COR-L47 (cell line): ENCODE measurements at places on chromosomes 3 and 15.

- DNase-seq = no peak
Measured at GRCh38 chr3:45632956-45633355, 38.4 kb downstream of the LIMD1 start.

GRCh38 chr3:113643583-113643982 is 52.9 kb downstream of the USF3 start:
- no peak for DNase-seq

- no peak for DNase-seq
Measured at GRCh38 chr15:27798807-27799206, 300.3 kb downstream of the OCA2 start.

DNA sequence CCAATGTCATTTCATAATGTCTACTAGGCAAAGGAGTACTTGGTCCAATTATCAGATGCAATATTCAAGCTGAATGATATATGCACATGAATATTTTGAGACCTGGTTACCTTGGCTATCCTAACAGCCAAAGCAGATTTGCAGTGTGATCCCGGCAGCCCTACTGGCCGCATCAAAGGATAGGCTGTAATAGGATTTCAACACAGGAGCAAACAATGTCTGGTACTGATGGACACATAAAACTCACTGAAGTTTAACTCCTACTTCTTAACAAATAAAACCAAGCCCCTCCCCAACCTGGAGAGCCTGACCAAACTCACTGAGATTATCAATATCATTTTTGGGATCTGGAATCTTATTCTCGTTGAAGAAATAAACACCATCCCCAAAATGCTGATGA is 130.2 kb downstream of the FOXP1 start:
- DNase-seq = no peak

GRCh38 chr3:35624698-35625097 is 14.6 kb upstream of the ARPP21 start:
- no peak for DNase-seq

GRCh38 chr3:117192888-117193287 is 483.3 kb downstream of the TUSC7 start:
- DNase-seq = no peak

DNA sequence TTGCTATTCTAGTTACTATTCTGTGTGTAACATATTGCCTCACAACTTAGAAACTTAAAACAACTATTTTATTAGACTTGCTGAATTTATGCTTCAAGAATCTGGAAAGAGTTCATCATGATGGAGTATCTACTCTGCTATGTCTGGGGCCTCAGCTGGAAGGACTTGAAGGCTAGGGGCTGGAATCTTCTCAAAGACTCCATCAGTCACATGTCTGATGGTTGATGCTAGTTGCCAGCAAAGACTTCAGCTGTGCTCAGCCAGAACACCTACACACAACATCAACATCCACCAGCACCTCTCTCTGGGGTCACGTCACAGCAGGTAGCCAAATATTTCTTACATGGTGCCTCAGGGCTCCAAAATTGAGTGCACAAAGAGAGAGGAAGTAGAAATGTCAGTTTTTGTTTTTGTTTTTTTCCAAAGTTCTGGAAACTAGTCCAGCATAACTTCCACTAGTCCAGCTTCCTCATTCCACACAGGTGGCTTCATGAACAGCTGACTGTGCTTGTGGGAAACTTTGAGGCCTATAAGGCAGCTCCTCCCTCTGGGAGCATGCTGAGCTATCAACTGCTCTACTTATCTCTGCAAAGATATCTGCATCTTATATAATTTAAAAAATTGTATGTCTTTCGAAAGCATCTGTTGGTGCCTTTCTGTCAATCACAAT is 325.4 kb upstream of the AGTR1 start:
- no peak for DNase-seq

GRCh38 chr15:74988007-74988800 is 7.2 kb upstream of the SCAMP5 start:
- peak; percentile 69 for DNase-seq

GRCh38 chr3:141529717-141530414 is 43.0 kb downstream of the RASA2 start:
- no peak for DNase-seq

DNA sequence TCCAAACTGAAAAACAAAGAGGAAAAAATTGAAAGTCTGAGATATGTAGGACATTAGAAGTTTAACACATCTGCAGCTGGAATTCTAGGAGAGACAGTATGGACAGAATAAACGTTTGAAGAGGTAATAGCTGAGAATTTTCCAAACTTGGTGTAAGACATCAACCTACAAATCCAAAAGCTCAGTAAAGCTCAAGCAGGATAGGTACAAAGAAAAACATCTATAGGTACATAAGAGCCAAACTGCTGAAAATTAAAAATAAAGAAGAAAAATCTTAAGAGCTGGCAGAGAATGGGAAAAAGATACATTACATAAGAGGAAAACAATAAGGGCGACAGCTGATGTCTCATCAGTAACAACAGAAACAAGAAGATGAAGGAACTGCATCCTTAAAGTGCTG is 22.8 kb upstream of the C3orf22 start:
- DNase-seq = no peak

- no peak for DNase-seq
Measured at GRCh38 chr3:19399356-19399755, 251.0 kb downstream of the KCNH8 start.

DNA sequence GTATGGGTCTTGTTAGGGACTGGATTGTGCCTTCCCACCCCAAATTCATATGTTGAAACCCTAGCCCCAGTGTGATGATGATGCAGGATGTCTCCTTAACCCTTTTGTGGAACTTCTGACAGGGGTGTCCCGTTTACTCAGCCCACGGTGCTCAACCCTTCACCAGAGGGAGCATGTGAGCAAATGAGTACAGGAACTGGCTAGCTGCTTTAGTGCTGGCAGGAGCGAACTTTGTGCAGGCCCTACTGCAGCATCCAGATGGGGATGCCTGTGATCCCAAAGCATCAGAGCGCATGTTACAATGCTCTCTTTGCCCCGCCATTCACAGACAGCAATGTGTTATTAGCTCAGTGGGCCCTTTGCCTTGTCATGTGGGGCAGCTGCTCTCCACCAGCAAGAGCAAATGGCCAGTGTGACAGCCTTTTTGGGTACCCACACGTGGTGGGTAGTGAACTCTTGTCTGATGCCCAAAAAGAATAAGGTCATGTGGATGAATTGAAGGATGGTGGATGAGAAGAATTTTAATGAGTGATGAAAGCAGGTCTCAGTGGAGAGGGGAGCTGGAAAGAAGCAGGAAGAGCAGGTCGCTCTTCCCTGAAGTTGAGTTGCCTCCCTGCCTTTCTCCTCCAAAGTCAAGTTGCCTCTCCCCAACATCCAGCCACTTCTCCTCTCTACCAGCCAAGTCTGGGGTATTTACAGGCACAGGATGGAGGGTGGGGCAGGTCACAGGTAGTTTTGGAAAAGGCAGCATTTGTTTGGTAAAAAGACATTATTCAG is 63.3 kb upstream of the STRIT1 start:
- no peak for DNase-seq

DNA sequence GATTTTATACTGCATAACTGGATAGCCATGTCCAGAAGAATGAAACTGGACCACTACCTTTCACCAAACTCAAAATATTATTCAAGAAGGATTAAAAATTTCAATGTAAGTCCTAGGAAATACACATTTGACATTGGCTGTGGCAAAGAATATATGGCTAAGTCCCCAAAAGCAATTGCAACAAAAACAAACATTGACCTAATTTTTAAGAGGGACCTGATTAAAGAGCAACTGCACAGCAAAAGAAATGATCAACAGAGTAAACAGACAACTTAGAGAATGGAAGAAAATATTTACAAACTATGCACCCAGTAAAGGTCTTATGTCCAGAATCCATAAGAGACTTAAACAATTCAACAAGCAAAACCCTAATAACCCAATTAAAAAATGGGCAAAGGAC is 1313.0 kb upstream of the GBE1 start:
- no peak for DNase-seq

- no peak for DNase-seq
Measured at GRCh38 chr15:84725001-84725491, 9.1 kb upstream of the SEC11A start.

GRCh38 chr3:111747490-111747889 is 111.6 kb upstream of the PHLDB2 start:
- DNase-seq = no peak

DNA sequence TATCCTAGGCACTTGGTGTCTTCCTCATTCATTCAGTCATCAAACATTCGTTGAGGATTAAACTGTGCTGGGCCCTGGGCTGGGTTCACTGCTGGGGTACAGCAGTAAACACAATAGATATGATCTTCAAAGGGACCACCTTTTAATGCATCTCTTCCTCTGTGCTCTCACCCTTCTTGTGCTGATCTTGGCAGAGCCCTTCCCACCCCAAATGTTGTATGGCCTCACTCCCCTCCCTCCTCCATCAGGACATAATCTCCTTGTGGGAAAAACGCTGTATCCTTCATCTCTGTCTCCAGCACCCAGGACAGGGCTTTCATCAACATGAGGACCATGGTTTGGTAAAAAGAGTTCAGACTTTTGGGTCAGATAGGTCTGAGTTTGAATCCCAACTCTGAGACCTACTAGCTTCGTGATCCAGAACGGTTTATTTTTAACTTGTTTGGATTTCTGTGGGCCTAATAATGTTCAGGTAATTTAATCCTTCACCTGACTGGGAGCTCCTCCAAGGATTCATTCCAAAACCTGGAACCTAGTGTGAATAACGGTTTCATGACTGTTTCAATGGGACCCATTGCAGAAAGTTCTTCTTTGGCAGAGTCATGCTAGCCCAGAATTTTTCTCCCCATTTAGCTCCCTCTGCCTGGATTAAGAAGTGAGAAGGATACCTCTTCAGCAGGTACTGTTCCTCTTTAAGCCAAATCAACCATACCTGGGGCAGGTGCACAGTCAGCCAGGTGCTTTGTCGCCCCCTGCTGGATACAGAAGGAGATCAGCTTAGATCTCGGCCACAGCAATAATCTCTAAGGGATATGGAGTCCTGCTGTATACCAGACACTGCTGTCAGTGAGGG is 5.2 kb upstream of the WNT7A start:
- peak; percentile 44 for DNase-seq

DNA sequence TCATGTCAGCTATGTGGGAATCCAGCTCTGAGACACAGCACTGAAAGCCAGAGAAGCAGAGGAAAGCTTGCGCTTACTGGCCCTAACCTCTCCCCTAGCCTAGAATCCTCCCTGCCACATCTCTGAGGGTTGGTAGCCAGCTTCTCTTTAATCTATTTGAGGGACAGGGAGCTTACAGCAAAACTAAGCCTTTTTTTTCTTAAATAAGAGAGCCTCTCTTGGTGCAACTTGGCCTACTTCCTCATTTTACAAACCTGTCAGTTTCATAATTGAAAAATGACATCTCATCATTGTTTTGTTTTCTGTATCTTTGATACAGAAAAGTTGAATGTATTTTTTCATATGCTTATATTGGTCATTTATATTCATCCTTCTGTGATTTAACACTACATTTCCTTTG is 193.9 kb downstream of the ZNF621 start:
- no peak for DNase-seq

DNA sequence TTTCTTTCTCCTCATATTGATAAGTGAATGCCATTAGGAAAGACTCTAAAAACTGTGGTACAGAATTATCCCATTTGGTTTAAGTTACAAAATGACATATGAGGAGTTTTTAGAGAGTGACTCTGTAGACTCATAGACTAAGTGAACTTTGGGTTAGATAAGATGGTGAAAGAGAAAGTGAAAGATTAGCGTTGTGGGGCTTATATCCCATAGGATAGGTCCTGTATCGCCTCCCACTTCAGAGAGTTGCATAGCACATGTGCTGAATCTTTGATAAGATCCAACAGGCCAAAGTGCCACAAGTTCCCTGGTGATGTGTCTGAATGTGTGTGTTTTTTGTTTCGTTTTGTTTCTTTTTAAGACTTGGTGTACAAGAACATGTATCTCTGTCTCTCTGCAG is 666.9 kb downstream of the MECOM start:
- DNase-seq = no peak

GRCh38 chr3:55453886-55454496 is 33.1 kb downstream of the WNT5A start:
- no peak for DNase-seq

GRCh38 chr3:141878326-141878725 is 1.9 kb downstream of the ATP1B3 start:
- no peak for DNase-seq

- no peak for DNase-seq
Measured at GRCh38 chr3:138125548-138126221, 6.5 kb downstream of the A4GNT start.

GRCh38 chr3:8276506-8276905 is 225.1 kb upstream of the LMCD1 start:
- DNase-seq = no peak

DNA sequence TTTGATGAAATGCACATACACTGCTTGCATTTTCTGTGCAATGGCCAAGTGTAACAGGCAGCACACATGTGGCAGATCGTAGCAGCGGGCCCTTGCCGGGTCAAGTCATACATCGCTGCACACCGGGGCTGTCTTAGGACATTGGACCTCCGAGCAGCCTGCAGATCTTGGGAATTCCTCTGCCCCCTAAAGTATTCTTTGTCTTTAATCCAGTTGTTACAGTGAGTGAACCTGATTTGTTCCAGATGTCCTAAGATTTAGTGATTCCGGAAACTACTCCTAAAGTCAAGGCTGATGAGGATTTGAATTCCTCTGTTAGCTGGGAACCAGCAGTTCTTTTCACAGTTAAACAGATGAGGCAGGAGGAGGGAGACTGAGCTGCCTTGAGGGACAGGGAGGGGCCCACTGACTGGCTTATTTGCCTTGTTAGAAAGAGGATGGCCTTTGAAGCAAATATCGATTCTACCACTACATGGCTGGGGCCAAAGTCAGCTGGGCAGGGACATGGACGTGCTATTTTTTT is 190.7 kb upstream of the CTDSPL start:
- no peak for DNase-seq

DNA sequence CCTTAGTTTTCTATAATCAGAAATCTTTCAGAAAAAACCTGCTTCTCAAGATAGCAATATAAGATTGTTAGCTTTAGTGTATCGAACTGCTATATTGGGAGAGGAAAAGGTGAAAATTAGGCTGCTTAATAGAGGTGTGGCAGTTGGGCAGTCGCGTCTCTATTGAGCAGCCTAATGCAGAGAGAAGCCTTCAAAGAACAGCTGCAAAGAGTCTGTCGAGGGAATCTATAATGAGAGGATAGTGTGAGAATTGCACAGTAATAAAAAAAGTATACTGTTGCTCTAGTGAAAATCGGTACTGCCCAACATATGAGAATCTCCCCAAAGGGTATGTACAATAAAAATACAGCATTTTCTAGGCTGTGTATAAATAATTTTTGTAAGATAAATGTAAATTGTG is 184.4 kb downstream of the TCF12 start:
- no peak for DNase-seq

- DNase-seq = no peak
Measured at GRCh38 chr3:142624341-142625152, 28.4 kb downstream of the PLS1 start.

DNA sequence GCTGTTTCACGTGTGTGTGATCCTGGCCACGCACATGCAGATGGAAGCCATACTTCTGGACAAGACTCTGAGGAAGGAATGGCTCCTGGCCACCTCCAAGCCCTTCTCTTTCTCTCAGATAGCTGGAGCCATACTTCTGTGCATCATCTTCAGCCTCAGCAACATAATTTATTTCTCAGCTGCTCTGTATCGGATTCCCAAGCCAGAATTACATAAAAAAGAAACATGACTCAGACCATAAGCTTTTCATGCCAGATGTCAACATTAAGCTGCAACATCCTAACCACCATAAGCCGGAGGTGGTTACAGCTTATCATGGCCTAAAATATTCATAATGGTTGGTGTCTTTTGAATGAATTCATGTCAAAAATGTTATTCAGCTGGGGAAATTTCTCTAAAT is 10.6 kb upstream of the KIF23 start:
- no peak for DNase-seq
